Fibroblast of lung (primary cell): ENCODE measurements at places on chromosomes 12 and 14. TPM values are rescaled to one million over a fixed set of nuclear protein-coding genes. Genes with fewer than 3 reads are reported as not detected.

DNA sequence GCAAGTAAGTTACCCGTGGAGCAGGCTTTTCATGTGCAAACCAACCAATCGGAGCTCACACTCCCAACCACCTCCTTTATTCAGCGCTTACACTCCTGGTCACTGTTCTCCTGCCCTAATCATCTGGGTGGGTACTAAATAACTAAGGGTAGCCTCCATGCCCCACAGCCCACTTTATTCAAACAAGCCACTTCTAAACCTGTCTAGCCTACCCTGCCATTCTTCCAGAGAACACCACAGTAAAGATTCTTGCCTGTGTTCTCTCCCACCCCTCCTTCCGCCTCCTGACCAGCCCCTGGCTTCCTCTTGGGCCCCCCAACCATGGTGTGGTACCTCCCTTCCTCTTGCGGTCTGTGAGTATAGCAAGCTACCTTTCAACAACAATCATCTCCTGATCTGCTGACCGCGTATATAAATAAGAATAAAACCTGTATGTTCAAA is 581.9 kb downstream of the VRK1 start:
- DNase-seq, result no peak

SUOX gene
- polyA plus RNA-seq, result 11.1 and 15.0 TPM in 2 replicates

GRCh38 chr12:54425702-54426101 is 6.6 kb upstream of the ITGA5 start:
- no peak for DNase-seq

KERA gene
- not detected in 2 replicates for polyA plus RNA-seq

- DNase-seq, result no peak
These were observed 470.9 kb upstream of the CCDC196 start for GRCh38 chr14:66015071-66015780.

GRCh38 chr12:120940799-120941198 is 36.6 kb upstream of the SPPL3 start:
- peak; percentile 9 for DNase-seq

FSCB gene
- not detected in 2 replicates for polyA plus RNA-seq

- no peak for DNase-seq
These were observed 685 bp upstream of the MYL6B start for GRCh38 chr12:56151672-56152131.

DNA sequence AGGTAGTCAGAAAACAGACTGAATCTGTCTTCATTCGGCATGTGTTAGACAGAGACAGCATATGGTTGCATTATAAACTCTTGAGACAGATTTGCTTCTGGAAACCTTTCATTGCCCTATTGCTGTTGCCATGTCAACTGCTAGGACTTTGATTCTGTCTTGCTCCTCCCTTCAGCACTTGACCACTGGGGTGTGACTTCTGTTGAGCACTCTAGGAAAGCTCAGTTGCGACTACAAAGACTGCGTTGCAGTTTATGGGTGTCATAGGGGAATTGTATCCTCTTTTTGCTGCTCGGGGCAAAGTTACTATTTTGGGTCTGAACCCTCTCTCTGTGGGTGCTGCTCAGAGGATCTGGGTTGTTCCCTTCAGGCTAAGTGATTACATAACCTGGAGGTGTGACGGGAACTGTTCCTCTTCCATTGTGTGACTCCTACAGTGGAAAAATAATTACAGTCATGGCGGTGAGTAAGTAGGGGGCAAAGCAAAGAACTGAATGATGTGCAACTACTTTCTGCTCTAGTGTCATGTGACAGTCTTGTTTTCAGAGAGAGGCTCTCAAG is 44.3 kb upstream of the TRIM9 start:
- DNase-seq, result no peak
